ENCODE measurements at places on chromosomes 12 and 14. TPM values are rescaled to one million over a fixed set of nuclear protein-coding genes. Genes with fewer than 3 reads are reported as not detected.

KRT81 gene
- total RNA-seq: 0.30 TPM

MGP gene
- not detected for total RNA-seq

NRL gene
- total RNA-seq: 3.2 TPM

TUNAR gene
- not detected for total RNA-seq

SLC16A7 gene
- 14.5 TPM for total RNA-seq

SMCO3 gene
- not detected for total RNA-seq

KRT79 gene
- 0.23 TPM for total RNA-seq

DNA sequence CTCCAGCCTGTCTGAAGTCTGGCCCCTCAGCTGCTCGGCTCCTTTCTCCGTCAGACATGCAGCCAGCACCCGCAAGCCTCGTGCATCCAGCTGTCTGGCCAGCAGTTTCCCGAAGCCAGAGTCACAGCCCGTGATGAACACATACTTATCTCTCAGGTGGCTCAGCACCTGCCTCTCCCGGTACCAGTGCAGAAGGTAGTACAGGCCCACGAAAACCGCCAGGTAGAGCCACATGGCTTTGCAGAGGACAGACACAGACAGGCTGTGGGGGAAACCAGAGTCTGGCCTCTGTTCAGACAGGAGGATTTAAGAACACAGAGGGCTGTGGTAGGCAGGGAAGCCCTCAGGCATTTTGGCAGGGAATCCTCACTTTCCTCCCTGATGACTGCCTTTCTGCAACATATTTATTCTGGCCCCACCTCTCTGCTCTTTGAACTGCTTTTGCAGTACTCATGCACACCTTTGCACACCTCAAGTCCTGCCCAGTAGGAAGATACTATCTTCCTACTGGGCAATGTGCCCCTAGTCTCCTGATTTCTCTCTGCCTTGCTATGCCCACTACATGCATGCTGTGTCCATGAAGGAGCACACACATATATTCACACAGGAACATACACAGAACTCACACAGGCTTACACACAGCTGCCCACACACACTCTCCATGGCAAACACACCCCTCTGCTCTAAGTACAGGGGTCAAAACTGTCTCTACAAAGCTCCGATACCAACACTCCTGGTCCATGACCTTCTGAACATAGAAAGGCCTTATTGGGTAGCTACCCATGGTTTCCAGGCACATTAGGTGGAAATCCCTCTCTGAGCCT is at the start of gene RDH16:
RDH16 (minus strand) TSS at position 380 of the 824 bp plus-strand sequence; CDS start at position 234, 146 bp downstream.
- no peak for DNase-seq

GRCh38 chr12:28237423-28237822 is 47.2 kb downstream of the CCDC91 start:
- no peak for DNase-seq

DNA sequence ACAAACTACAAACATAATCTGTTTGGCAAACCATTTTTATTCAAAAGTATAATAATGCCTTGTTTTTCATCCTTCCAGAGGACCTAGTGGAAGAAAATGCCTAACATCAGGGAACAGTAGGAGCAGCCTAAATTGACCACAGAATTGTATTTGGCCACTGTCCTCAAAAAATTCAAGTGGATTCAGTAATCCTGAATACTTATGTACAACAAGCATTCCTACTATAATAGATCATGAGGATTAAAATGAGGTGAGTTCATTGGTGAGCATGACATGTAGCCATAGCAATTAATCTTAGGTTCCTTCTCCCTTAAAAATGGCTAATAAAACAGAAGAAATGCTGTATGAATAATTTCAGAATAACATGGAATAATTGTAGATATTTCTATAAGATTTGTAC is 209.3 kb downstream of the DAD1 start:
- no peak for DNase-seq

GRCh38 chr12:14618983-14619382 is 51.3 kb upstream of the PLBD1 start:
- no peak for DNase-seq

- DNase-seq: no peak
Measured at GRCh38 chr14:71261206-71261605, 353.9 kb downstream of the PCNX1 start.

DNA sequence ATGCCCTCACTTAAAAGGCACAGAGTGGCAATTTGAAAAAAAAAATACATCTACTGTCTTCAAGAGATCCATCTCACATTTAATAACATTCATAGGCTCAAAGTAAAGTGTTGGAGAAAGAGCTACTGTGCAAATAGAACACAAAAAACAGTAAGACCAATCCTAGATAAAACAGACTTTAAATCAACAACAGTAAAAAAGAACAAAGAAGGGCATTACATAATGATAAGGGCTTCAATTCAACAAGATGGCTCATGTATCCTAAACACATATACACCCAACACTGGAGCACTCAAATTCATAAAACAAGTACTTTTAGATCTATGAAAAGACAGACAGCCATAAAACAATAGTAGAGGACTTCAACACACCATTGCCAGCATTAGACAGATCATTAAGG is 93.6 kb upstream of the PCED1B start:
- DNase-seq: no peak

- no peak for DNase-seq
Measured at GRCh38 chr12:107251288-107251687, 157.9 kb upstream of the CRY1 start.

Data from activated CD8-positive, alpha-beta memory T cell treated with anti-CD3 and anti-CD28 coated beads, Interleukin-2, amount 10 ng/mL, durations not matched to agents 7 days and 5 days (primary cell).